ENCODE measurements at places on chromosomes 7 and 10. TPM values are rescaled to one million over a fixed set of nuclear protein-coding genes. Genes with fewer than 3 reads are reported as not detected.
A peak's percentile ranks its signal among the peaks of the same experiment; 100 is the strongest.

C10orf105 gene
- total RNA-seq: under 0.01 TPM

DNA sequence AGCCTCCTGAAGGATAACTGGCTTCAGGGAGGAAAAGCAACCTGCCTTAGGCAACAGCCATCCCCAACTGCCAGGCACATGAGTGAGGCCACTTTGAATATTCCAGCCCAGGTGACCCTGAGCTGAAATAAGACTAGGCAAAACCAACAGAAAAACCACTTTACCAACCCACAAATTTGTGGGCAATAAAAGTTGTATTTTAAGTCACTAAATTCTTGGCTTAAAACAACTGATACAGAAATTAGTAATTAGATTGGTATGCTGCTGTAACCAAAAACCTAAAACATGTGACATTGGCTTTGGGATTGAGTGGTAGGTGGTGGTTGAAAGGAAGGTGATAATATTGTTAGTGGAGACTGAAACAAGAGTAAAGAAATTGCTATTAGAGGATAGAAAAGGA is 39.9 kb downstream of the ABCB4 start:
- no peaks in the 10 kb centered on the region for H3K4me1 ChIP-seq
- peak; percentile 77 for DNase-seq
- no peak overlapping the region for H3K4me3 ChIP-seq
- H3K36me3 ChIP-seq: no peaks in the 10 kb centered on the region
- no peak overlapping the region for H3K27ac ChIP-seq

GRCh38 chr10:61558188-61558587 is 104.5 kb upstream of the CABCOCO1 start:
- no peak for DNase-seq
- no peak overlapping the region for H3K4me3 ChIP-seq
- no peaks in the 10 kb centered on the region for H3K27me3 ChIP-seq
- no peaks in the 10 kb centered on the region for H3K36me3 ChIP-seq
- no peak overlapping the region for H3K27ac ChIP-seq
- no peaks in the 10 kb centered on the region for H3K4me1 ChIP-seq

- H3K4me3 ChIP-seq: no peak overlapping the region
- no peaks in the 10 kb centered on the region for H3K36me3 ChIP-seq
- no peak overlapping the region for H3K27ac ChIP-seq
- no peak for DNase-seq
These were observed 394.4 kb upstream of the NPVF start for GRCh38 chr7:25622695-25623094.

GRCh38 chr10:73495226-73495883 is 469 bp downstream of the PPP3CB start:
- H3K27me3 ChIP-seq: no peaks in the 10 kb centered on the region
- H3K4me1 ChIP-seq: peaks cover 5% of the 10 kb centered on the region
- peak overlapping the region; percentile 86 for H3K27ac ChIP-seq
- DNase-seq: peak; percentile 89

SRPK2 gene
- total RNA-seq: 61.8 TPM

GRCh38 chr10:57898231-57898630 is 369.5 kb downstream of the IPMK start:
- H3K36me3 ChIP-seq: no peaks in the 10 kb centered on the region
- no peak overlapping the region for H3K27ac ChIP-seq
- H3K4me1 ChIP-seq: no peaks in the 10 kb centered on the region
- H3K27me3 ChIP-seq: no peaks in the 10 kb centered on the region
- no peak for DNase-seq

- peak within 1 kb of the TSS; percentile 69 for H3K4me3 ChIP-seq
- peak within 1 kb of the TSS; percentile 78 for H3K27ac ChIP-seq
- DNase-seq: peak; percentile 67
- peaks cover 14% of the 10 kb centered on the region for H3K4me1 ChIP-seq
- no peaks in the 10 kb centered on the region for H3K36me3 ChIP-seq
These were observed at the start of gene CTBP2 for GRCh38 chr10:125159932-125160855. Gene CTBP2, minus strand, starts transcription at chr10:125160563.

GRCh38 chr10:98971464-98971863 is 264.2 kb downstream of the HPSE2 start:
- H3K4me1 ChIP-seq: no peaks in the 10 kb centered on the region
- peak; percentile 67 for DNase-seq
- H3K36me3 ChIP-seq: no peaks in the 10 kb centered on the region
- H3K27me3 ChIP-seq: no peaks in the 10 kb centered on the region
- no peak overlapping the region for H3K4me3 ChIP-seq
- no peak overlapping the region for H3K27ac ChIP-seq

GRCh38 chr10:130141460-130141859 is 5.3 kb downstream of the GLRX3 start:
- no peak overlapping the region for H3K27ac ChIP-seq
- peaks cover 3% of the 10 kb centered on the region for H3K36me3 ChIP-seq
- H3K4me1 ChIP-seq: peaks cover 6% of the 10 kb centered on the region
- no peak overlapping the region for H3K4me3 ChIP-seq
- H3K27me3 ChIP-seq: no peaks in the 10 kb centered on the region

CNPY1 gene
- not detected for total RNA-seq

DNA sequence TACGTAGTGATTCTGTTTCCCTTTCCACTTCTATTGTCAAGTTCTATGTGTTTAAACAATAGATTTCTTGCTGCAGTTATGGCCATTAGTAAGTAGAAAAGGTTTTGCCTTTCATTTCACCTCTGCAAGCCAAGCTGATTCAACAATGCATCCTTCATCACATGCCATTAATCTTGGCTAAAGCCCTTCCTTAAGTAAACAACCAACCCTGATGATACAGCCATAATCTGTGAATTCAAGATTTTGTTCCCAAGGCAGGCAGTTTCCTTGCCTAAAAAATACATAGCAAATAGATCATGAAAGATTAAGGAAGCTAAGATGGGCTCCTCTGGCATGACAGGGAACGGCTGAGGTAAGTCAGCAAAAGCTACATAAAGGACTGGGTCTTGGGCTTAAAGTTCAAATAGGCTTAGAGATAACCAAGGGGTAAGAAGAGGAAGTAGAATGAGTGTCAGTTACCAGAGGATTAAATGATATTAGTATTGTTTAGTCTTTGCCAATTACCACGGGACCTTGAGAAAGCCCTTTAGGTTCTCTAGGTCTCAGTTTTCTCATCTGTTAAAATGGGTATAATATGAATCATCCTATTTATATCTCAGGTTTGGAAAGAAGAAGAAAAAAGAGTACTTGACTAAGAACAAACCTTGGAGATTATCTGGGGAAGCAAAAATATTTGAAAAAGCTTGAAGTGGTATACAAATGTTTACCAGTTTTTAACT is 35.9 kb upstream of the ANK3 start:
- no peaks in the 10 kb centered on the region for H3K27me3 ChIP-seq
- peak; percentile 60 for DNase-seq
- H3K36me3 ChIP-seq: no peaks in the 10 kb centered on the region
- H3K4me3 ChIP-seq: no peak overlapping the region
- peaks cover 19% of the 10 kb centered on the region for H3K4me1 ChIP-seq

DNA sequence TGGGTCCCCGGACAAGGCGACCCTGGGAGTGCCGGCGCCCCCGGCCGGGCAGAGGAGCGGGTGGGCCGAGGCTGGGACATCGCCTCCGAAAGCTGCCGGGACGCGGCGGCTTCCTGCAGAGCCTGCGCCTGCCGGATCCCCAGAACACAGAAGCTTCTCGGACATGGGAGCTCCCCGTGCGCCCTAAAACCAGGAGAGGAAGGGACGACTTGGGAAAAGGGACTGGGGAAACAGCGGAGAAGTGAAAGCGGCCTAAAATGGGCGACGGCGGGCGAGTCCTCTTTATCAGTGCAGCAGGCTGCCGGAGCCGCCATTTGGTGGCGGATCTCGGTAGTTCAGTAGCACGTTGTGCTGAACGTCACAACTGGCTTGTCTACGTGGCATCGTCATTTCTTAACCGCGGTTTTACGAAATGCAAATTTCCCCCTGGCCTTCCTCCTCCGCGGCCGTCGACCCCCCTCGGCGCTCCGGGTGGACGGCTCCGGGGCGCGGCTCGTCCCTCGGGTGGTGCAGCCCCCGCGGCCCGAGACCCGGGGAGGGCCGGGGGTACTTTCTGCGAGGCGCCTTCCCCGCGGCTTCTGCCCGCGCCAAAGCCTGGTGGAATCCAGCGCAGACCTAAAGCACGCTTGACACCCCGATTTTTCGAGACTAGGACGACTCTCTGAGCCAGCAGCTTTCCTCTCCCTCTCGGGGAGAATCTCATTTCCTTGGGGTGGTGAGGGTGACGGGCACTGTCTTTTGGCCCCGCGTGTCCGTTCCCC is 9.9 kb upstream of the SPAG6 start:
- H3K4me1 ChIP-seq: peaks cover 4% of the 10 kb centered on the region
- peak overlapping the region; percentile 50 for H3K4me3 ChIP-seq
- no peak overlapping the region for H3K27ac ChIP-seq

GRCh38 chr7:106063692-106064091 is 48.4 kb downstream of the SYPL1 start:
- H3K4me3 ChIP-seq: no peak overlapping the region
- H3K27ac ChIP-seq: no peak overlapping the region
- no peaks in the 10 kb centered on the region for H3K36me3 ChIP-seq

ABCA13 gene
- total RNA-seq: 0.26 TPM

GRCh38 chr7:139047970-139048369 is 12.1 kb upstream of the ZC3HAV1L start:
- H3K4me1 ChIP-seq: no peaks in the 10 kb centered on the region
- DNase-seq: no peak
- peaks cover 5% of the 10 kb centered on the region for H3K36me3 ChIP-seq
- H3K4me3 ChIP-seq: no peak overlapping the region
- H3K27ac ChIP-seq: no peak overlapping the region

DNA sequence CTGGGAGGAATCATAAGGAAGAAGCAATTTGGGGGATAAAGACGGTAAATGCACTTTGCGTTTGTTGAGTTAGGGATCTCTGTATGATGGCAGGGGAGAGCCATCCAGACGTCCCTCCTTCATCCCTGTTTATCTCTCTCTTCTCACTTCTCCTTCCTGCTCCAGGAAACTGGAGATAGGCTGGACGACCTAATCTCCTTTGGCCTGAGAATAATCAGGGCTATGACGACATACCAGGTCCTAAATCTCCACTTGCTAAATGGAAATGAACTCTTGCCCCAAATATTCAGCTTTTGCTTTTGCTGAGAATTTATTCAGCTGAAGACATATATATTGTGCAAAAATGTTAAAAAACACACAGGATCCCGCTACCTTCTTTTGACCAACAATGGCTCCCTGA is 182.9 kb upstream of the INHBA start:
- H3K27ac ChIP-seq: peak overlapping the region; percentile 73
- H3K36me3 ChIP-seq: no peaks in the 10 kb centered on the region
- no peak overlapping the region for H3K4me3 ChIP-seq

TNS3 gene
- total RNA-seq: 52.6 TPM

- H3K4me1 ChIP-seq: no peaks in the 10 kb centered on the region
- H3K27ac ChIP-seq: no peak overlapping the region
- no peaks in the 10 kb centered on the region for H3K27me3 ChIP-seq
- no peak overlapping the region for H3K4me3 ChIP-seq
These were observed 825.2 kb downstream of the REEP3 start for GRCh38 chr10:64346389-64346788.

- H3K4me3 ChIP-seq: peak overlapping the region; percentile 16
- no peaks in the 10 kb centered on the region for H3K36me3 ChIP-seq
- peaks cover 5% of the 10 kb centered on the region for H3K4me1 ChIP-seq
- H3K27ac ChIP-seq: no peak overlapping the region
- H3K27me3 ChIP-seq: peaks cover 27% of the 10 kb centered on the region
- peak; percentile 49 for DNase-seq
These were observed 781 bp upstream of the GRM8 start for GRCh38 chr7:127253281-127254162.

MYH16 gene
- total RNA-seq: not detected

DNA sequence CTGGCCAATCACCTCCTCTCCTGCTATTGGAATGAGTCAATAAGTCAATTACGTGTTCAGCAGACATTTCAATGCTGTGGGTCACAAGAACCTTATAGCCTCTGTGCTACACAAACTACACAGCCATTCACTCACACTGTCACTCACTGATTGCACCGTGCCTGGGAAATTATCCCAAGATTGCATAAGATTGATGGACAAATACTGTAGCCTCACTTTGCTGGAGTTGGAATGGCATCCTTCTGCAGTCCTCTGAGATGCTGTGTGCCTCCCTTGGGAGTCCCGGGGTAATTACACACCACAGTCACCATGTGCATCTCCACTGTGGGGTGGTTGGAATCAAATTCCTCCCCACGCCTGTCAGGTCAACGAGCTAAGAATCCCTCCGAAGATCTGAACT is 358.7 kb upstream of the MGMT start:
- H3K4me1 ChIP-seq: no peaks in the 10 kb centered on the region
- no peak for DNase-seq
- H3K27me3 ChIP-seq: no peaks in the 10 kb centered on the region
- H3K36me3 ChIP-seq: no peaks in the 10 kb centered on the region
- H3K4me3 ChIP-seq: no peak overlapping the region

CPA2 gene
- under 0.01 TPM for total RNA-seq

- H3K27me3 ChIP-seq: no peaks in the 10 kb centered on the region
- no peak for DNase-seq
- H3K4me1 ChIP-seq: no peaks in the 10 kb centered on the region
- H3K27ac ChIP-seq: no peak overlapping the region
- no peaks in the 10 kb centered on the region for H3K36me3 ChIP-seq
These were observed 21.5 kb upstream of the SDHAF3 start for GRCh38 chr7:97096037-97096436.

DNA sequence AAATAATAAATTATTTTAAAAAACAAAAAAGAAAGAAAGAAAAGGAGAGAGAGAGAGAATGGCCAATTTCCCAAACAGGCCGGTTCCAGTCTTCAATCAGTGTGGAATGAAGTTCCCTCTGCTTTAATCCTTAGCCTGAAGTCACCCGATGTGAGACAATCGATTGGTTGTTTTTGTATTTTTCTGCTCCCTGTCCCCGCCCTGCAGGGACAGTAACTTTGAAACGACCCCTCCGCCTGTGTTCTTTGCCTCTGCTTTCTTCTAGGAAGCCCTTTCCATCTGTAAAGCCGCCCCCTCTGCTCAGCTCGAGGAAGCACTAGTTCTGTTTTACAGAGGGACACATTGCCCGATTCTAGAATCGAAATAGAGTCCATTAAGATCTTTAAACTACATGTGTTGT is 33.4 kb downstream of the FOXL3 start:
- no peak for DNase-seq
- no peak overlapping the region for H3K27ac ChIP-seq
- no peaks in the 10 kb centered on the region for H3K36me3 ChIP-seq
- no peaks in the 10 kb centered on the region for H3K4me1 ChIP-seq
- H3K27me3 ChIP-seq: peaks cover 6% of the 10 kb centered on the region

ATG9B gene
- under 0.01 TPM for total RNA-seq

GRCh38 chr10:98378722-98379121 is 36.3 kb downstream of the PYROXD2 start:
- H3K27ac ChIP-seq: no peak overlapping the region
- peaks cover 19% of the 10 kb centered on the region for H3K4me1 ChIP-seq
- DNase-seq: peak; percentile 46

GRCh38 chr10:3310016-3310784 is 137.6 kb upstream of the PITRM1 start:
- no peak for DNase-seq
- H3K4me3 ChIP-seq: no peak overlapping the region
- H3K27me3 ChIP-seq: peaks cover 12% of the 10 kb centered on the region

Measured in fibroblast of lung (primary cell).